ENCODE measurements at places on chromosomes 12 and 14.
A peak's percentile ranks its signal among the peaks of the same experiment; 100 is the strongest.

- DNase-seq = no peak
Observed at GRCh38 chr12:69007855-69008351, 74.9 kb upstream of the CPM start.

- DNase-seq = no peak
Observed at GRCh38 chr12:93300611-93301021, 77.1 kb upstream of the NUDT4 start.

GRCh38 chr12:765840-766239 is 13.5 kb downstream of the WNK1 start:
- DNase-seq = no peak

DNA sequence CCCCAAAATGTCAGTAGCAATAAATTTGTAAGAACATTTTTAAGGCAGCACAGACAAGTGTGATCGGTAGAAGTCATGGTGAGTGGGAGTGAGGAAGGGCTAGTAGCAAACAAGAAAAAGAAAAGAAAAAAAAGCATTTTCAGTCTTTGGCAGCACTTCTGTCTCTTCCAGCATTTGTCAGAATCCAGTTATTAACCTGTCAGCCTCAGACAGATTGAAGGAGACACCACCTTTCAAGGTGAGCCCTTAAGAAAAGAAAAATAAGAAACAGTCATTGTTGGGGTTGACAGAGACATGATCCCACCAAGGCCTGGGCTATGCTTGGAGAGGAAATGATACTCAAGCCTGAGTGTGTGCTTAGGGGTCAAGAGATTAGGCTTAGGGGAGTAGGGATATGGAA is 947.4 kb downstream of the NRXN3 start:
- DNase-seq = no peak

DNA sequence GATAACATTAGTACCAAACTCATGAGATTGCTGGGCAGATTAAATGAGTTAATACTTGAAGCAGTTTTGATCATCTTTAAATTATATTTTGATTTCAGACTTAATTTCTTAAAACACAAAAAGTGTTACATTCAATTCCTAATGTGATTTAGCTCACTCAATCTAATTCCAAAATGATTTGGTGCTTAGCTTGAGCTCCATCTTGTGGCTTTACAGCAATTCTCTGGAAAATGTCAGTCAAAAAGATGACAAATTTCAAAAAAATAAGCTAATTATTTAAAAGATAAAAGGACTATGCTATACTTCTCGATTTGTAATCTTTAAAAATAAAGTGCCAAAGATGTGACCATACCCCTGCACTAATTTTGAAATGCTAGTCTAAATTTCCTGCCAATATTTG is 10.1 kb downstream of the LLPH start:
- no peak for DNase-seq

DNA sequence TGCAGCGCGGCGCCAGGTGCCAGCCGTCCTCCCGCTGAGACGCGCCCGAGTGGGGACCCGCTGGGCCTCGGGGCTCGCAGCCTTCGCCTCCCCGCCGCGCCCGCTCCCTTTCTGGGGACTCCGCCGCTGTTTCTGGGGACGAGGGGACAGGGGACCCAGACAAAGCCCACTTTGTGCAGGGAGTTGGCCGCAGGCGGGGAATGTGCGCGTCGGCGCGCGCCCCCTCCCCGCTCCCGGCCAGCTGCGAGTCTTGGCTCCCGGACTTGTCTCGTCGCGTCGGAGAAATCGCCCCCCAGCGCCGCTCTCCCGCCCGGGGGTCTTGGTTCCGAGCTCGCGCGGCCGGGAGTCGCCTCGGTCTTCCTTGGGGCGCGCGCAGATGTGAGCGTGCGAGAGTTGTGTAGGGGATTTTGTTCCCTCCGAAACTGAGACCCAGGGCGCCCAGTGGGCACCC is 717 bp downstream of the VASH1 start:
- no peak for DNase-seq

- peak; percentile 11 for DNase-seq
Observed at GRCh38 chr12:4855121-4855924, 54.4 kb upstream of the KCNA1 start.

- no peak for DNase-seq
Observed at GRCh38 chr12:128871516-128871892, 18.2 kb downstream of the GLT1D1 start.

- no peak for DNase-seq
Observed at GRCh38 chr14:60226298-60226697, 22.7 kb upstream of the PPM1A start.

GRCh38 chr12:119687406-119687805 is 19.5 kb downstream of the PRKAB1 start:
- DNase-seq = no peak

GRCh38 chr12:89517720-89518119 is 6.9 kb downstream of the GALNT4 start:
- DNase-seq = no peak

- DNase-seq = no peak
Observed at GRCh38 chr12:52091061-52091460, 11.6 kb downstream of the SMIM41 start.

- no peak for DNase-seq
Observed at GRCh38 chr14:58777541-58777979, 139.8 kb downstream of the DACT1 start.

DNA sequence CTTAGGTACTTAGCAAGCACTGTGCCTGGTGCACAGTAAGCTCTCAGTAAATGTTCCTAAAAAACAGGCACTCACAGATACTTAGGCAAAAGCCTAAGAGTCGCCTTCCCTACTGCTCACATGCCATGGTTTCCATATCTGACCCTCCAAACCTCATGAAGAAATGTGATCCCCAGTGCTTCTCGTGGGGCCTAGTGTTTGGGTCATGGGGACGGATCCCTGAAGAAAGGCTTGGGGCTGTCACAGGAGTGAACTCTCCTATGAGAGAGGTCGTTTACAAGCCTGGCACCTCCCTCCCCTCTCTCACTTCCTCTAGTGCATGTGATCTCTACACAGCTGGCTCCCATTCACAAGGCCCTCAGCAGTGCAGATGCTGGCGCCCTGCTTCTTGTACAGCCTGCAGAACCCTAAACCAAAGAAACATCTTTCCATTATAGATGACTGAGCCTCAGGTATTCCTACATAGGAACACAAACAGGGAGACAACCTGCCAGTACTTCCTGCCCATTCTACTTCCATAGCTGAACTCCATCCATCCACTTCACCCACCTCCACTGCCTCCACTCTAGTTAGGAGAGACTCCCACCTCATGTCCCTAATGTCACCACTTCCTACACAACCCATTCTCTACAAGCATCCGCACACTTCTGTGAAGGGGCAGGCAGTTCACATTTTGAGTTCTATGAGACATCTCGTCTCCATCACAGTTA is 2.9 kb downstream of the SLC15A4 start:
- DNase-seq = no peak

GRCh38 chr12:128763395-128763794 is 60.4 kb downstream of the SLC15A4 start:
- no peak for DNase-seq

DNA sequence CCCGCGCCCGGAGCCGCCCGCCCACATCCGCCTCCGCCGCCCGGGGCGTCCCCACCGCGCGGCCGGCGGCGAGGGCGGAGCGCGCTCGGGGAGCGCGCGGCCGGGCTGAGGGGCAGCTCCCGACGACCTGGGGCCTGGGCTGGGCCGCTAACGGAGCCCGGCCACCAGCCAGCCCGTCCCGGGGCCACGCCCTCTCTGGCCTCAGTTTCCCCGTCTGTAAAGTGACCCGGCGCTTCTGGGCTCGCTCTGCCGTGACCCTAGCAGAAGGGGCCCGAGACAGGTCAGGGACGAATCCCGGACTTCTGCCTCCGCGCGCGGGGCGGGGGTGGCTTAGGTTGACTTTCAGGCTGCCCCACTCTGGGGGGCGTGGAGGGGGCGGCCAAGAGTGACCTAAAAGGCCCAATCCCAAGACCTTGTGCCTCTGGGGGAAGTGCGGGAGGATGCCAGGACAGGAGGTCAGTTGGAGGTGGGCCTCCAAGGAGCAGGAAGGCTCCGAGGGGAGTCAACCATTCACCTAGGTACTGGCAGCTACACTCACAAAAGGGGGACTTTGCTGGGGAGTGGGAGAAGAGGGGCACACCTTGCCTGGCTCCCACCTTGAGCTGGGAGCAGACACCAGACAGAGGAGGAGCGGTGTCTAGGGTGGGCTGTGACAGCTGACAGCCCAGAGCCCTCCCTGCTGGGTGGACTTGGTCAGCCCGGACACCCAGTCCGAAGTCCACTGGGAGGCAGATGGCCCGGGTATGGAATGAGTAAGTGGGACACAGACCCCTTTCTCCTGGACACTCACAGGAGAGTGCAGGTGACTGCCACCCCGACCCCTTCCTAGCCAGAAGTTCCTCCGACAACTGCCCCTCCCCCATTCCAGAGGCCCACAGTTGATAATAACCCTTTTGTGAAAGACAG is 486 bp upstream of the AKT1 start:
- peak; percentile 48 for DNase-seq

DNA sequence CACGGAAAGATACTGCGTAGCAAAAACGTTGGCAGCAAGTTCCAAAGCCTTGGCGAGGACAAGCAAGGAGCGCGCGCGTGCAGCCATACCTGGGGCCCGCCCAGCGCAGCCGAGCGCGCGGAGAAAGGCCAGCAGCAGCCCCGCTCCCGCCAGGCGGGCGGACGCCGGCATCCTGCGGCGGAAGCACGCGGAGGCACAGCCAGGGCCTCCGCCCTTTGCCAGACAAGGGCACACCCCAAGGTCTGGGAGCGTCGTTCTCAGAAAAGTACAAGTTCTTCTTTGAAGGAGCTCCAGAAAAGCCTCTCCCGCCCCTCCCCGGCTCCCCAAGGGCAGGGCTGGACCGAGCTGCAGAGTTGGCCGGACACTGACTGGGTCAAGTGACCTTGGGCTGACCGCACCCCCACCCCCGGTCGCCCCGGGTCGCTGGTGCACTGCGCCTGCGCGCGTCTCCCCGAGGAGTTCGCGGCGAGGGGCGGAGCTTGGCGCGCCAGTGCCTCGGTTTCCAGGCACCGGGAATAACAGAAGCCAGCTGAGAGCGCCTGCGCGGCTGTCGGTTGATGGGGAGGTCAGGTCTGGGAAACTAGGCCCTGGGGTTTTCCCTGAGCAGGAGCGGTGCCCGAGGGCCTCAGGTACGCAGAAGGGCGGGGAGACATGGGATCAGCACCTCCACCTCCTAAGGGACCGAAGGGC is at the start of gene ZC2HC1C:
TSS of gene ZC2HC1C (plus strand) at position 521 of the 690 bp plus-strand sequence. CDS start 933 bp downstream, outside the sequence.
- peak; percentile 26 for DNase-seq

GRCh38 chr12:45575823-45576475 is 153.6 kb upstream of the ARID2 start:
- DNase-seq = no peak

DNA sequence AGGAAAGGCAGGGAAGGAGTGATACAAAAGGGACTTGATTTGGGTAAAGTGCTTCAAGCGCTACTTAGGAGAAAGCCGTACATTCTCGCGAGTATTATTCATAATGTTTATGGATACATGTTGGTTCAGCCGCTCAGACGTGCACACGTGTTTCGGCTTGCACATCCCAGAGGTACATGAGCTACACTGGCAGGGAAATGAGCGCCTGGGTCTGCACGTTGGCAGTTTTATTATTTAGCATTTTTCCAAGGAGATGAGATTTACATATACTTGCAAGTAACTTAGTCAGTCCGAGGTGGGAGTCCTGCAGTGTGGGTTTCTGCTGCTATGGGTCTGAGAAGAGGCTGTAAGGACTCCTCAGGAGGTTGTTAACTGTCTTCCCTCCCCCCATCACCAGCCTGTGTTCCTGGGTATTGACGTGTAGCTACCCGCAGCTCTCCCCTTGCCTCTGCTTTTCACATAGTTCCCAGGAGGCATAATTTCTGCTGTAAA is 1.5 kb downstream of the PRKCH start:
- DNase-seq = no peak

- no peak for DNase-seq
Observed at GRCh38 chr12:12559719-12560296, 2.9 kb downstream of the DUSP16 start.

GRCh38 chr12:1220127-1221092 is 229.4 kb downstream of the ERC1 start:
- no peak for DNase-seq

DNA sequence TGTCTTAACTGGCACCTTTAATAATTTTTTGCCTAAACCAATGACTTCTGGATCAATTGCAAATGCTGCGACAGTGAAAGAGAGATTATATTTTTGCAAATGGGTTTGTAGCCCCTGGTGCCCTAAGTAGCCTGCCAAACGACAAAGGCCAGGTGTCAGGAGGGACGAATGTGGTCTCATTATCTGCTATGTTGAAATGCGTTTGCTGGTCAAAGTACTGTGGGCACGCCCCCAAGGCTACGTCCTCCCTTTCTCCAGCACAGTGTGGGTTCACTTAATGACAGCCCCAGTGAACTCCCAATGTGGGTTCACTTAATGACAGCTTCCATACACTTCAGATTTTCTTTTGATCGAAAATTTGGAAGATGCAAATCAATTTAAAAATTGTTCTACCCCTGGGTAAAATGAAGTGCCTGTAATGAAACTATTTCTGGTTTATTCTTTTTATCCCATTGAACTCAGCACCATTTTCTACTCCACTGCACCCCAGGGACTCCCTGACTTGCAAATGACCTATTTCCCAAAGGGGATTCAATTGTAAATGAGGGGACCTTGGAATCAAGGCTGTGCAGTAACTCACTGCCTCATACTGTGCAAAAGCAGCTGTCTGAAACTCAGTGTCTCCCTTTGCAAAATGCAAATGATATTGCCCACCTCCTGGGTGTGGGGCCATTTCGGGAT is 1.4 kb downstream of the SERPINA11 start:
- no peak for DNase-seq

DNA sequence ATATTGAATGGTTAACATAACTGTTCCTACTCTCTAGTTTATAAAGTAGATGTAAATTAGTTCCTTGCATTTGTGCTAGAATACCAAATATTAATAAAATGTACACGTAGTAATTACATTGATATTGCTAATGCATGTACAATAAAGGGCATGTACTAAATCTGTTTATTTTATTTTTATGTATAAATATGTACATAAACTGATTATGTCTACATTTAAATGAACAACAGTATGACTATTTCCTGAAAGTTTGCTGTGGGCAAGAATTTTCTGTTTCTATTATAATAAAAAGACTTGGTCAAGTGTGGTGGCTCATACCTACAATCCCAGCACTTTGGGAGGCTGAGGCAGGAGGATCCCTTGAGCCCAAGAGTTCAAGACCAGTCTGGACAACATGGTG is 257.2 kb upstream of the FOXN3 start:
- DNase-seq = no peak

- DNase-seq = no peak
Observed at GRCh38 chr12:47507221-47507620, 198.6 kb downstream of the RPAP3 start.
